ENCODE measurements at places on chromosomes 6 and 20.

DNA sequence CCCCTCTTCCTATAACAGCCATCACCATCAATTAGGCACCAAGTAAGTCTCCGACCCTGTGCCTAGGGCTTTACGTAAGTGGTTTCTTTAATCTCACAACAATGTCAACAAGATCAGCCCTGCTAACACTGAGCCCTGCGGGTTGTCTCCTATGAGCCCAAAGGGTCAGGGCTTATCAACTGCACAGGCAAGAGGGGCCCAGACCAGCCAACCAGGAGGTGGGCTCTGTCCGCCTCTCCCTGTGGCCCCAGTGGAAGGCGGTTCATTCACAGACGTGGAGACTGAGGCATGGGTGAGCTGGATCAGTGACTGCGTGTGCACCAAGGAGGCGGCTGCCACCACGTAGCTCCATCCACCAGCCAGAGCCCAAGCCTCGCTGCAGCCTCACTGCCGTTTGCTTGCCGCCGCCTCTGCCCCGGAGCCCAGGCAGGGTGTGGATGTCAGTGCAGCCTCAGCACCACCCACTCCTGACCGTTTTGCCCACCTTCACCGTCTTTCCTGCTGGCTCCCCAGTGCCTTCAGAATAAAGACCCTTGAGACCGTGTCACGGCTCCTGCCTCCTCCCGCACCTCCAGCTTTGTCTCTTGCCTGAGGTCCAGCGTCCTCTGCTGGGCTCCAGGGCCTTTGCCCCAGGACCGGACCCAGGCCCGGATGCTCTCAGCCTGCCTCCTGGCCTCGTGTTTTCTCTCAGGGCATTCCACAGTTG lies 78.7 kb downstream of the DLL1 start:
- no peak for DNase-seq

DNA sequence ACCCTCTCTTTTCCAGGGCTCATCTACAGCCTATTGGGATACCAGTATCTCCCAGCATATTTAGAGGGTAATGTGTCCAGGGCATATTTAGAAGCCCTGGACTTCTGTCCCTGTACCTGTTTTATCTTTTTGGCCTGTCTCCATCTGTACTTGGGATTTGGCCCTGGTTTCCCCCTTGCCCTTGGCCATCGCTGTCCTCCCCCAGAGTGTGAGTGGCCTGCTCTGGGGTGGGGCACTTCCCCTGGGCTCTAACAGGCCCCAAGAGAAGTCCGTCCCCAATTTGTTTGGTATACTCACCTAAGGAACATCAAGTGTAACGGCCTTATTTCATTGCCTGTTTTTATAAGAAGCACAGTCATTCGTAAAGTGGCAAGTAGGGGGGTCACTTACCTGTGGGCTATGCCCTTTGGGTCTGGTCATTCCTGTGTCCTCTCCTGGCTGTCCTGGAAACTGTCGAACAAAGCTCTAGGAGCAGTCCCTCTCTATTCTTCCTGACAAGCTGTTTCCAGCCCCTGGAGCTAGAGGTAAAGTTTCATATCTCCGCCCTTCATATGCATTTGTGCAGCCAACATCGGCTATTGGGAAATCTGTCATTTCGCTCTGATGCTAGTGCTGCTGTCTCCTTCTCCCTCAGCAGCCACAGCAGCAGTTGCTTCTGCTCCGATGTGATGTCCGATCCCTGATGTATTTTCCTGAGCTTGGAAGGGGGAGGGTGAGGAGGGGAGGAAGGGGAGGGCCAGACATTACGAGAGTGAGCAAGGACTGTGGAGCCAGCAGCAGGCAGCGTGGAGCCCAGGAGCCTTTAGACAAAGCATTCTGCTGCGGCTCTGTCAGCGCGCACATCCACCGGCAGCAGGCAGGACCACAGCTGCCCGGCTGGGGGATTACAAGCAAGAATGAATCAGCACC lies 83.4 kb downstream of the TCP11 start:
- DNase-seq, result no peak

GRCh38 chr6:154805288-154805911 lies 72.2 kb downstream of the SCAF8 start:
- DNase-seq, result no peak

GRCh38 chr6:34157236-34157830 lies 11.4 kb upstream of the GRM4 start:
- DNase-seq, result no peak

- DNase-seq, result no peak
Observed at GRCh38 chr6:55469951-55470366, 109.0 kb downstream of the HMGCLL1 start.

GRCh38 chr6:87907521-87907920 lies 140.1 kb upstream of the SPACA1 start:
- no peak for DNase-seq

GRCh38 chr20:24165301-24166122 lies 176.9 kb upstream of the GGTLC1 start:
- DNase-seq, result no peak

DNA sequence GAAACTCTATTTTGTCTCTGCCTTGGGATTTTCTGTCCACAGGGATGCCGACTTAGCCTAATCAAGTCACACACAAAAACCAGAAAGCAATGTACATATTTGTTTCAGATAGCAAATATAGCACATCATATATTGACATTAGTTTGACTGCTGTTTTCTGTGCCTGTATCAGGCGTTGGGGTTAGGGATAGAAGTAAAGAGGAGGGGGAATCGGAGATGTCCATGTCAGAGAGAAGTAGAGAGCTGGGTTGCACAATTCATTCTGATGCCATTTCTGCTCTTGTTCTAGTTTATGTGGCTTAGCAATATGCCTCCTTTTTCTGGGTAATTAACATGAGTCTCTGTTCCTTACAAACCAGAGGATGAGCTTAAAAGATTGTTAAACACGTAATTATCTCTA lies 14.7 kb upstream of the IPCEF1 start:
- DNase-seq, result no peak

- DNase-seq, result peak; percentile 22
Observed at GRCh38 chr6:15077961-15078360, 167.9 kb upstream of the JARID2 start.

GRCh38 chr6:89675949-89676748 lies 37.6 kb upstream of the LYRM2 start:
- no peak for DNase-seq

DNA sequence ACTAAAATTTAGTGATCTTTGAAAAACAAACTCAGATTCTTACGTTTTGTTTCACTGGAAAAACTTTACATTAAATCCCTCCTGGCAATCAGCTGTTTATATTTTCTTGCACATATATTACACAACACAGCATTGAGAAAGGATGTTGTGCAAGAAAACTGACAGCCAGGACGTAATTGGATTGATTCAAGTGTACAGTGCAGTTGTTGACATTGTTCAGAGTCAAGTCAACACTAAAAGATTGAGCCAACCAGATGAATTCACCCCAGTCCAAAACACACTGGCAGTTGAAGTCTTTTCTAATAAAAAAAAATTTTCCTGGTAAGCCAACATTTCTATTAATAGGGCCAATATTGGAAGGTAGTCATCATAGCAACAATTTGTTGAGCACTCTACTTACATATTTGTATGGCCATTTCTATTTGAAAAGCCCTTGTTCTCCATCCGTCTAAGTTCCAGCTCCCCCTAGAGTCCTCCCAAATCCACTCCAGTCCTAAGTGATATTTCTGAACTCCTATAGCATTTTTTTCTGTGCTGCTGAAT lies 20.9 kb upstream of the VNN1 start:
- DNase-seq, result no peak

DNA sequence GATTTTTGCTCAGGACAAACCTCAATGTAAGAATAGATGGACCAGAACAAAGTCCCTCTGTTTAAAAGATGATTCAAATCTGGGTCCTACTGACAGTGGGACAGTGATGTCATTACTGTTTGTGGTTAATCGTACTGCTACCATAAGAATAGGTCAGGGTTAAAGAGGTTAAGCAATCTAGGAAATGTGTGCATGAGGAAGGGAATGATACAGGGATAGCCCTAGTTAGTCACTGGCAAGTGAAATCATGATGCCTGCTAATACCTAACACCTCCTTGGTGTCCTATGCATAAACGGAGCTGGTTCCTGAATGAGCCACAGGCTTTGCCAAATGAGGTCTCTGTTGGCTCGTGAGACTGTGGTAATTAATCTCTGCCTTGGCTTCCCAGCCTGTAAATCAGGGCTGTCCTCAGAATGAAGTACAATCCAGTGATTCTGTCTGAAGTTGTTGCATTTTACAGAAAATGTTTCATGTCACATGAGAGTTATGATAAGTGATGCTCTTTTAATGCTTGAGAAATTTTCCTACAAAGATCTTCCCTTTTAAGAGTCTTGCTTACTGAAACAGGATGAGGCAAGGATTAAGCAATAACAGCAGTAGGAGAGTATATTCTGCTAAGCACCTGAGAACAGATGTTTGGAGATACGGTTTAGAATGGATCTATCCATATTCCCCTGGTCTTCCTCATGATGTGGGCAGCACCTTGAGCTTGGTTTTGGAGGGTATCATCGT lies 3.8 kb downstream of the MEP1A start:
- no peak for DNase-seq

- no peak for DNase-seq
Observed at GRCh38 chr6:43335469-43335868, 26.8 kb upstream of the CRIP3 start.

DNA sequence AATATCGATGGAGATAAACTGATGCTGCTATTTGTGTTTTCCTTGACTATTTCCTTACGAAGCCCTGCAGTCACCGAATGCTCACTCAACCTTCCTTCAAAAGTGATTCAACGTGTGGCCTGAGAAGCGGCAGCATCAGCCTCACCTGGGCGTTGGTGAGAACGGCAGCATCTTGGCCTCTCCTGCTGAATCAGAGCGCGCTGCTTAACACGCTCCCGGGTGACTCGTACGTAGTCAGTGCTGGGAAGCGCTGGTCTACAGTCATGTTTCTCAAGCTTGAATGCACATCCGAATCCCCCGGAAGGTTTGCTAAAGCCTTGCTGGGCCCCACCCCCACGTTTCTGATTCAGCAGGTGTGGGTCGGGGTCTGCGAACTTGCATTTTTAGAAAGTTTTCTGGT lies 214.1 kb upstream of the RREB1 start:
- DNase-seq, result no peak

GRCh38 chr6:15255909-15256395 lies 10.1 kb downstream of the JARID2 start:
- DNase-seq, result no peak

GRCh38 chr6:96521306-96521643 lies 331 bp upstream of the UFL1 start:
- DNase-seq, result no peak

- DNase-seq, result no peak
Observed at GRCh38 chr6:113564371-113565171, 292.6 kb upstream of the MARCKS start.

DNA sequence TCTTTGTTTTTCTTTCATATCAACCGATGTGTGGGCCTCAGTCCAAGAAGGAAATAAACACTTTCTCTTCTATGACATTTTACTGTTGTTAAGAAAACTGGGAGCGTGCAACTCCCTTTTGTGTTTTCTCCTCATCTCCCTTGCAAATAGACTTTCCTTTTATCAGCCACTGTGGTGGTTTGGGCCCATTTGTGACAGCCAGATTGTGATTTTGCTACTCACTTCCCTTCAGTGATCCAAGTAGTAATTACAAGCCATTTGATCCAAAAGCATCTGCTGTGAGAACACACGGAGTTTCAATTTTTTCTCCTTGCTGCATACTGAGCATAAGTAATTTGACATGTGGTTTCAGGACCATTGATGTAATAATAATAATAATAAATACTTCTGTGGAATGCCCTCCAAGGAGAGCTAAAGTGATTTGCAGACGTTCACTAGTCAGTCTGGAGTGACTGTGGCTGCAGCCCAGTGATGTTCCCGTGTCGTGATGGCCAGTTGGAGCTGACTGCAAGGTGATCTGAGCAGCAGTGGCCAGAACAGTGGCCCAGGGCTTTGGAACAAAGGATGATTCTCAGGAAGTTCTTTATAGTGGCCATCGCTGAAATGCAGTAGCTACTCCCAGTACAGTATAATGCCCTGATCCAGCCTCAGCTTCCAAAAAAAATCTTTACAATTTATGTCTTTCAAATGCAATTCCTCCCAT lies 91.9 kb upstream of the CLDN20 start:
- no peak for DNase-seq

DNA sequence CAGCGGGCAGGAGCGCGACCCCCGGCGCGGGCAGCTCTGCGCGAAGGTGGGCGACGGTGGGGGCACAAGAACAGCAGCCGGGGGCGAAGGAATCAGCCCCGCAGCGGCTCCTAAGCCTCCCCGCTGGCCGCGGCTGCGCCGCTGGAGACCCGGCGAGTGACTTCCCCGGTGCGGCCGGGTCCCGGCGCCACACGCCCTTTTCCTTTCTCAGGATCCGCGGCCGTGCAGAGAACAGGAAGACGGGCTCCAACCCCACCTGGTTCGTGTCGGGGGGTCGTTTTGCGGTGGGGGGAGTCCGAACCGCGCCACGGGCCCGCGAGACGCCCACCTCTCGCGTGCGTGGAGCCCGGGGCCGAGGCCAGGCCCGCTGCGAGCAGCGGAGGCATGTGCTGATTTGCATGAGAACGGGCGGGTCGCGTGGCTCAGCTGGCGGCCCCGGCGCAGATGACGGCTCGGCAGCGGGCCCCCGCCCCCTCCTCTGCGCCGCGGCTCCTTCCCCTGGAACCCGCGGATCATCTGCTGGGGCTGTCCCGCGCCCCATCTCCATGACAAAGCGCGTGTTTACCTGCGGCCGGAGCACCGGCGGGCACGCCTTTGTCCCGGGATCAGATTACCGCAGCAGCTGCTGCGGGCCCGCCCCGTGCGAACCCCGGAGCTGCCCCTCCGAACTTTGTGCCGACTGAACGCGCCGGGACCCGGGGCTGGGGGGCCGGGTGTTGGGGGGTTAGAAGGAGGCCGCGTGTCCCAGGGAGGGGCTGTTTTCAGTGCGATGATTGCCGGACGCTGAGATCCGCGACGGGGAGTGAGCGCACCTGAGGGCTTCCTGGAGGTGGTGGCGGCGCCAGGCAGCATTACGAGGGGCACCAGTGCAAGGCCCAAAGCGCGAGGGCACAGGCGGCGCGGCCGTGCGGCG lies 4.9 kb upstream of the DLL1 start:
- DNase-seq, result peak; percentile 58

GRCh38 chr6:40419377-40419776 lies 167.8 kb downstream of the LRFN2 start:
- no peak for DNase-seq

GRCh38 chr6:12058172-12058961 lies 46.3 kb downstream of the HIVEP1 start:
- no peak for DNase-seq

DNA sequence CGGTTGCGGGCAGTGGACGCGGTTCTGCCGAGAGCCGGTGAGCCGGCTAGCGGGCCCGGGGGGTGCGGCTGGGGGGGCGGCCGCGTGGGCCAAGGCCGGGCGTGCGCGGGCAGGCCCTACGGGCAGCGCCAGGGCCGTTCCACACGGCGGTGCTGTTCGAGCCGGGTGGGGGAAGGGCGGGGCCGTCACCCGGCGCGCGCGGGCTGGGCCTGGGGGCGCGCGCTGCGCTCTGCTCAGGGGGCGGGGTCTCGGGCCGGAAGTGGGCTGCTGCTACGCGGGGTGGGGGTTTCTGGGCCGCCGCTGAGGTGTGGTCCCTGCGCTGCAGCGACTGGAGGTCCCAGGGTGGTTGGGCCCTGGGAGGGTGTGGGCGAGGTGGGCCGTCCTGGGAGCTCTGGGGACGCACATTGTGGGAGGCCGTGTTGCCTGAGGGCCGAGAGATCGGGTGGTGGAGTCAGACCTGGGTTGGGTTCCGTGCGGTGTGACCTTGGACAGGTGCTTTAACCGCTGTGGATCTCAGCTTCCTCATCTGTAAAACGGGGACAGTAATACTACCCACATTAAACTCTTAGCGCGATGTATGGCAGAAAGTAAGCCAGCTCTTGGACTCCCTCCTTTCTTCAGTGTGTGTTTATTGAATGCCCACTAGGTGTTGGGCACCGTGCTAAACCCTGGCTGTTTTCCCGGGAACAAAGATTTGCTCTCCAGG lies 391 bp downstream of the MAPRE1 start:
- peak; percentile 87 for DNase-seq
